ENCODE measurements at places on chromosomes 6 and 20. TPM values are rescaled to one million over a fixed set of nuclear protein-coding genes. Genes with fewer than 3 reads are reported as not detected.

ZSCAN9 gene
- 25.8 TPM for total RNA-seq

DNA sequence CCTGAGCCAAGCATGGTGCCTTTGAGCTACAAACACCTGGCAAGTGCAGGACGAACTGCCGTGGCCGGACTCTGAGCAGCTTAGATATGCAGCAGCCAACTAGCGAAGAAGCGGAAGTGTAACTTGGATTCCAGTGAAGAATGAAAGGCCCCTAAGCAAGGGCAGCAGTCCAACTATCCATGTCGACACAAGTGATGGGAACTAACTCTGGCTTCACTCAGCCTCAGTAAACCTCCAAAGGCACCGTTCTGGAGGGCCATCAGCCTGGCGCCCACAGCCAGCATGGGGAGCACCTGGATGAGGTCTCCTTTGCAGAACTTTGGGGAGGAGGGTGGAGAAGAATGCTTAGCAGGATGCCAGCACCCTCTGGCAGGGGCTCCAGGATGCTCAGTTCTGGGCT, 78.4 kb upstream of the MLN start:
- no peak overlapping the region for H3K27ac ChIP-seq
- no peak for DNase-seq
- H3K36me3 ChIP-seq, result no peaks in the 10 kb centered on the region
- H3K4me3 ChIP-seq, result no peak overlapping the region
- peaks cover 9% of the 10 kb centered on the region for H3K4me1 ChIP-seq

SPEF1 gene
- total RNA-seq, result 0.28 TPM

CCDC170 gene
- 0.26 TPM for total RNA-seq

GRCh38 chr6:53192682-53193188, 44.1 kb upstream of the GCM1 start:
- peaks cover 5% of the 10 kb centered on the region for H3K36me3 ChIP-seq
- H3K4me1 ChIP-seq, result peaks cover 23% of the 10 kb centered on the region
- no peak for DNase-seq
- no peak overlapping the region for H3K4me3 ChIP-seq
- H3K27ac ChIP-seq, result no peak overlapping the region
- H3K27me3 ChIP-seq, result no peaks in the 10 kb centered on the region

All from Calu3 (cell line).